ENCODE measurements at places on chromosomes 4 and X. TPM values are rescaled to one million over a fixed set of nuclear protein-coding genes. Genes with fewer than 3 reads are reported as not detected.

GRCh38 chrX:39688576-39689375 lies 409.0 kb downstream of the BCOR start:
- no peak overlapping the region for H3K27ac ChIP-seq
- H3K27me3 ChIP-seq: no peaks in the 10 kb centered on the region
- H3K4me3 ChIP-seq: peak overlapping the region; percentile 83
- peaks cover 38% of the 10 kb centered on the region for H3K4me1 ChIP-seq
- DNase-seq: peak; percentile 58
- peaks cover 3% of the 10 kb centered on the region for H3K36me3 ChIP-seq

DNA sequence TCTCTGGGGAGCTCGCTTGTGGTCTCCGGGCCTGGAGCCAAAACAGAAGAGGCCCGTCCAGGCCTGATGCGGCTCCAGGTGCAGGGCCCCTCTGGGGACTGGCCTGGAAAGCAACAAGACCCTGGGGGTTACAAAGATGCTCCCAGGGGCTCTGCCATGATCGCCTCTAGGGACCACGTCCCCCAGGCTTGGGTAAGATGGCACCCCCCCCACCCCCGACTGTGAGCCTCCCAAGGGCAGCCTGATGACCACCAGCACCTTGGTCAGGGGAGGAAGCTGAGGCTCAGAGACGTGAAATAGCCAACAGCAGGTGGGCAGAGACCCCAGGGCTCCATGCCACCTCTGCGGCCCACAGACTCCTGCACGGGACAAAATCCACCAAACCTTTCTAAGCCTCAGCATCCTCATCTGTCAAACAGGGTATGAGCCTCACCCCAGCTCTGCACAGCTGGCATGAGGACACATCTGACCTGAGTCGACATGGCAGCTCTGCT lies 25.4 kb downstream of the C4orf50 start:
- no peak overlapping the region for H3K27ac ChIP-seq
- H3K4me1 ChIP-seq: no peaks in the 10 kb centered on the region
- no peak for DNase-seq
- H3K36me3 ChIP-seq: no peaks in the 10 kb centered on the region

GRCh38 chrX:75421688-75422230 lies 101.1 kb downstream of the ZDHHC15 start:
- H3K4me3 ChIP-seq: no peak overlapping the region
- H3K36me3 ChIP-seq: peaks cover 8% of the 10 kb centered on the region
- no peaks in the 10 kb centered on the region for H3K4me1 ChIP-seq
- DNase-seq: no peak
- no peaks in the 10 kb centered on the region for H3K27me3 ChIP-seq

GRCh38 chr4:88489100-88489761 lies 32.3 kb downstream of the HERC5 start:
- no peaks in the 10 kb centered on the region for H3K27me3 ChIP-seq
- H3K36me3 ChIP-seq: no peaks in the 10 kb centered on the region
- no peak for DNase-seq
- no peak overlapping the region for H3K4me3 ChIP-seq
- H3K27ac ChIP-seq: no peak overlapping the region

DNA sequence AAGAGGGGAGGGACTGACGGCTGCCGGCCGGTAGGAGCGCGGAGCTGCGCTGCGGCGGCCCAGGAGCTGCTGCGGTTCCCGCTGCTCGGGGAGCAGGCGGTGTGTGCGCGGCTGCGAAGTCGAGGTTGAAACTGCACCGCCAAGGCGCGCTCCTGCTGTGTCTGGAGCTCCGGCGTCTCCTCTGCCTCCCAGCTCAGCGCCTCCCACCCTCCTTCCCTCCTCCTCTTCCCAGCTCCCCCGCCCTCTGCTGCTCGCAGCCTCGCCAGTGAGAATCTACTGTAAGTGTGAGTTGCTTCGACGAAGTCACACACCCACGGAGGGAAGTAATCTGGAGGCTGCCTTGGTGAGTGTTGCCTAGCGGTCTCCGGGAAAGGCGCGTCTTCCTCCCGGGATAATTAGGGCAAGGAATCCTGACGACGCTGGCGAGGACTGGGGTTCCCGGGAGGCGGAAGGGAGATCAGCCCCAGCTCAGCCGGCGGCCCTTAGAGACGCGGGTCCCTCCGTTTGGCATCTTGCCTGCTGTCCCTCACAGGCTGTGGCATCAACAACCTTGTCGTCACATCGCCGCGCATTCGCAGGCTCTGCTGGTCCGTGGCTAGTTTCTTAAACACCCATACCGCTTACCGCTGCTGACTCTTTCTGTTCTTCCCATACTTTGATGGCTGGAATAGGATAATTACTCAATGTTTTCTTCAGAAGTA lies at the start of gene EPHA5:
TSS of gene EPHA5 (minus strand) at position 159 of the 701 bp plus-strand sequence. CDS start 747 bp downstream, outside the sequence.
- H3K27me3 ChIP-seq: peaks cover 88% of the 10 kb centered on the region
- H3K36me3 ChIP-seq: no peaks in the 10 kb centered on the region
- H3K4me1 ChIP-seq: peaks cover 21% of the 10 kb centered on the region
- peak; percentile 64 for DNase-seq
- no peak within 1 kb of the TSS for H3K27ac ChIP-seq

DNA sequence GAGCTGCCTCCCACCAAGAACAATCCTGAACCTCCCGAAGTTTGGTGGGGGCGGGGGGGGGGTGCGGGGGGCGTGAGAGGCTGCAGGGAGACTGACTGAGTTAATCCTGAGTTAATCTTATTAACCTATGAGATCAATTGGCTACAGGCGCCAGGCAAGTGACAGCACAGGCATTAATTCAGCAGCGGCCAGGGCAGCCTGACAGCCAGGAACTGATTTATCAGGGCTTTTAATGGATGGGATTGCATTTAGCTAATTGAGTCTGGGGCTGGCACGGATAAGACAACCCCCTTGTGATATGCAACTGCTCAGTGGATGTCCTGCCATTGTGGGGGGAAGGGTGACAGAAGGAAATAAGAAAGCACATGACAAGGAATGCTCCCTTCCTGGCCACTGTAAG lies 16.3 kb downstream of the RTL5 start:
- H3K27ac ChIP-seq: no peak overlapping the region
- no peak overlapping the region for H3K4me3 ChIP-seq
- no peaks in the 10 kb centered on the region for H3K36me3 ChIP-seq
- H3K4me1 ChIP-seq: peaks cover 21% of the 10 kb centered on the region
- DNase-seq: no peak

DNA sequence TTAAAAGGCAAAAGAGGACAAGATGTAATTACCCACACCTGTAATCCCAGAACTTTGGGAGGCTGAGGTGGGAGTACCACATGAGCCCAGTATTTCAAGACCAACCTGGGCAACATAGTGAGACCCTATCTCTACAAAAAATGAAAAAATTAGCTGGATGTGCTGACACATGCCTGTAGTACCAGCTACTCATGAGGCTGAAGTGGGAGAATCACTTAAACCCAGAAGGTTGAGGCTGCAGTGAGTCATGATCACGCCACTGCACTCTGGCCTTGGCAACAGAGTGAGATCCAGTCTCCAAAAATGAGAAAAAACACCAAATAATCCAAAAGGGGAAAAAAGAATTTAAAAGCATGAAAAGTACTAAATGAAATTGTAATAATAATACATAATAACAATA lies 30.8 kb downstream of the NR0B1 start:
- H3K27ac ChIP-seq: no peak overlapping the region
- H3K4me1 ChIP-seq: no peaks in the 10 kb centered on the region
- no peaks in the 10 kb centered on the region for H3K36me3 ChIP-seq
- H3K4me3 ChIP-seq: no peak overlapping the region

The AMER1 gene
- total RNA-seq: 13.6 TPM

The PRKX gene
- total RNA-seq: 57.3 TPM

The F11 gene
- not detected for total RNA-seq

The TLR2 gene
- total RNA-seq: 0.71 TPM

The FGF5 gene
- not detected for total RNA-seq

The SYP gene
- 10.8 TPM for total RNA-seq

Data from neural crest cell (in vitro differentiated cells).